ENCODE measurements at places on chromosomes 1 and 21.

- DNase-seq, result no peak
These were observed 6.3 kb upstream of the TMEM39B start for GRCh38 chr1:32066489-32066873.

GRCh38 chr1:149995927-149996326 lies 14.6 kb downstream of the OTUD7B start:
- DNase-seq, result no peak

DNA sequence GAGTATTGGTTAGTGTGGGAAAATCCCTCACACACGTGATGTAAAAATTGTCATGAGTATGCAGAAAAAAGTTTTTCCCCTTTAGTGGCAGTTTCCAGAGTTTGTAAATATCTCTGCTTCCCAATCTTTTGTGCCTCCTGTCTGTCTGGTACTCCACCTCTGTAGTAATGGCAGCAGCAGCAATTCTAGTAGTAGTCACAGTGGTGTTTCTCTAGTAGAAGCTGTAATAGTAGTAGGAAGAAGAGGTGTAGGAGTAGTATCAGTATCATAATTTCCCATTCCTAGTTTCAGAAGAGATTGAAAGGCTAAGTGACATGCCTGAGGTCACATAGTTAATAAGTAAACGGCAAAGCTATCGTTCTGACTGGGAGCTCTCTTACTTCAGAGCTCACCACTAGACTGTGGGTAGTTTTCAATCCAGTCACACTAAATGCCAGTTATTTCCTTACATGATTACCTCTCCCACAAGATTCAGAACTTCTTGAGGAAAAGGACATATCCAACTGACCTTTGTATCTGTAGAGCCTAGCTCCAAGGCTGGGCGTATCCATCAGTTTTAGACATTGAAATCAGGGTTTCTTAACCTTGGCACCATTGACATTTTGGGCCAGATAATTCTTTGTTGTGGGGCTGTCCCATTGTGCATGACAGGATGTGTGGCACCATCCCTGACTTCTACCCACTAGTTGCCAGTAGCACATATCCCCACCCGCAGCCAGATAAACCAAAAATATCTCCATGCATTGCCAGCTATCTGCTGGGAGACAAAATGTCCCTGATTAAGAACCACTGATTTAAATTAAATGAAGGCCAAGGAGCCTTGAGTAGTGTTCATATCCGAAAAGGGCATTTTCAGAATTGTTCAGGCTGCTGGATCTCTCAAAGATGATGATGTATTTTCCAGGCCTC lies 135.9 kb downstream of the FGGY start:
- no peak for DNase-seq

DNA sequence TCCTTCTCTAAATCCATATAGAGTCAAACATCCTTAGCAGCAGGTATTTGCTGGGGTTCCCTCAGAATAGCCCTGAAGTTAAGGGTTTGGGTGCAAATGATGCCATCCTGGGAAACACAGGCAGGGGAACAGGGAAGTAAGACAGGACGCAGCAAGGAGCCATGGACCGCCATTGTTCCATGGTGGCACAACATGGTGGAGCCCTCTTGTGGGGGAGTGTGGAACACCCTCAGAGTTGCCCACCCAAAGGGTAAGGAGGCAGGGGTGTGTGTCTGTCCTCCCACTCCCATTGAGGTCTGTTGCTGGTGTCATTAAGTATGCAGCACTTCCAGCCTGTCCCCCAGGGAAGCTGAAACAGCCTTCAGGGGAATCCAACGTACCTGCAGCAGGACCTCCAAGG lies 20.4 kb upstream of the RCAN1 start:
- DNase-seq, result no peak

DNA sequence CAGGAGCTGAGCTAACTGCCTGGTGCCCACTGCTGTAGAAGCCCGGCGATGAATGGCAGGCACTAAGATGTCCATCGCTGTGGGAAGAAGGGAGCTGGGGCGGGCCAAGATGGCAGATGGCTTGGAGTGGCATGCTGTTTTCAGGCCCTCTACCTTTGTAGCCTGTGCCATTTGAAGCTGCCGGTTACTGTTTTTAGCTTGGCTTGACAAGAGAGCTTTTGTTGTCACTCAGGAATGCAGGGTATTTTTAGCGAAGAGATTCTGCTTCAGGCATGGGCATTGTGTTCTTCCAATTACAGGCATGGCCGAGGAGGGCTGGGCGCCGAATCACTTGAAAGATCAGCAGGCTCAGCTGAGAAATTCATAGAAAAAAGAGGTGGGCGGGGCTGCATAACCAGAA lies 348.7 kb downstream of the RPS6KC1 start:
- DNase-seq, result no peak

DNA sequence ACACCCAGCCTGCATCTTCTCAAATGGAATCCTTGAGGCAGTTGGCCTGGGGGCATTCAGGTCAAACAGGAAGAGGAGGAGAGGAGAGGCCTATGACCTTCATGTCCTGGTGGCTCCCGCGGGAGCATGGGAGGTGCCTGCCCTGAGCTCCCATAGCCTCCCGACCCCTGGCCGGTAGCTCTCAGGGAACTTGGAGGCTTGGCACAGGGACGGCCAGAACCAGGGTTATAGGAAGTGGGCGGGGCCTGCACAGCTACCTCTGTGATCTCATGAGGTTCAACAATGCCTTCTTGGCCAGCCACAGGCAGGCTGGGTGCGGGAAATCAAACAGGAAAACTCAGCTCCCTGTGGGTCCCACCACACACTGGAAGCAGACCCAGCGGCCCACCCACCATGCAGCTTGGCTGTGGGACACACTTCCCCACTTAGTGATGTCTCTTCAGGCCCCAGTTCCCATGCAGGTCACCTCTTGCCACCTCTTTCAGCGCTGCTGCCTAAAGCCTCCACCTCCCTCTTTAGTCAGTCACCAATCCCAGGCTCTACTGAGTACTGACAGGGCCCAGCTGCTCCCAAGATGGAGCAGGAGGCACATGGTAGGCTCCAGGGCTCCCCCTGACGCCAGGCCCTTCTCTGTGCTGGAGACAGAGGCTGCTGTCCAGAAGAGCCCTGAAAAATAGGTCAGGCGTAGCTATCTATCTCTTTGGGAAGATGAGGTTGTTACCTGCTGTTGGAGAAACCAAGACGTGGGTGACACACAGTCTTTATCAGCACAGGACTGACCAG lies at the start of gene SLFNL1:
Gene SLFNL1 (minus strand): TSS at position 200 of the 783 bp plus-strand sequence. CDS start 1,065 bp downstream, outside the sequence.
- DNase-seq, result peak; percentile 44

GRCh38 chr1:228210712-228211530 lies 3.1 kb downstream of the OBSCN start:
- DNase-seq, result no peak

- DNase-seq, result no peak
These were observed 130.6 kb downstream of the LIPI start for GRCh38 chr21:14080040-14080763.

- no peak for DNase-seq
These were observed 117.7 kb upstream of the SGIP1 start for GRCh38 chr1:66416295-66416694.

Data from left kidney (tissue), 8 donors.